Activated CD4-positive, alpha-beta T cell treated with anti-CD3 and anti-CD28 coated beads, Interleukin-2, Interleukin-4, amounts not matched to agents 100 ng/mL and 50 ng/mL, durations not matched to agents 16 hours and 8 hours (primary cell): ENCODE measurements at places on chromosomes 6 and 20.

DNA sequence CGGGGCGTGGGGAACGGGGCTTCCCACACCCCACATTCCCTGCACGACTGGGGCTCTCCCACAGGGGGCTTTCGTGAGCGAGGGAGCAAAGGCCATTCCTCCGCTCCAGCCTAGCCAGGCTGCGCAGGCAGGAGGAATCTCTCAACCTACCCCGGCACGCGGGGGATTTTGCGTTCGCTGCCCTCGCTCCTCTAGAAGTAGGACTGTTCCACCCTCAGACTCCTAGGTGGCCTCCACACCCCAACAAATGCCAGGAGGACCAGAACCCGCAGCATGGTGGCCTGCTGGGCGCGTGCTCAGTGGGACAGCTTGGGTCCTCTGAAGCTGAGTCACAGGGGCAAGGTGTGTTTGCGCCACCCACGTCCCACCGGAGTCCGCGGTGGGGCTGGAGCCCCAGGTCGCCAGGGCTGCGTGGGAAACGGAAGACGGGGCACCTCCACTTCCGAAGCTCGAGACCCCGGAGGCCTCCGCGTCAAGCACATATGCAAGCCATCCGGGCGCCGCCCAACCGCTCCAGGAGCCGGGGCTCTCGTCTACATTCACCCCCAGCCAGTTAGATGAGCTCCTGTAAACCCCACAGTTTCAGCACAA is 1938.5 kb upstream of the DEFB115 start:
- no peak for DNase-seq

GRCh38 chr6:169984181-169985120 is 233.0 kb downstream of the ERMARD start:
- DNase-seq, result no peak

DNA sequence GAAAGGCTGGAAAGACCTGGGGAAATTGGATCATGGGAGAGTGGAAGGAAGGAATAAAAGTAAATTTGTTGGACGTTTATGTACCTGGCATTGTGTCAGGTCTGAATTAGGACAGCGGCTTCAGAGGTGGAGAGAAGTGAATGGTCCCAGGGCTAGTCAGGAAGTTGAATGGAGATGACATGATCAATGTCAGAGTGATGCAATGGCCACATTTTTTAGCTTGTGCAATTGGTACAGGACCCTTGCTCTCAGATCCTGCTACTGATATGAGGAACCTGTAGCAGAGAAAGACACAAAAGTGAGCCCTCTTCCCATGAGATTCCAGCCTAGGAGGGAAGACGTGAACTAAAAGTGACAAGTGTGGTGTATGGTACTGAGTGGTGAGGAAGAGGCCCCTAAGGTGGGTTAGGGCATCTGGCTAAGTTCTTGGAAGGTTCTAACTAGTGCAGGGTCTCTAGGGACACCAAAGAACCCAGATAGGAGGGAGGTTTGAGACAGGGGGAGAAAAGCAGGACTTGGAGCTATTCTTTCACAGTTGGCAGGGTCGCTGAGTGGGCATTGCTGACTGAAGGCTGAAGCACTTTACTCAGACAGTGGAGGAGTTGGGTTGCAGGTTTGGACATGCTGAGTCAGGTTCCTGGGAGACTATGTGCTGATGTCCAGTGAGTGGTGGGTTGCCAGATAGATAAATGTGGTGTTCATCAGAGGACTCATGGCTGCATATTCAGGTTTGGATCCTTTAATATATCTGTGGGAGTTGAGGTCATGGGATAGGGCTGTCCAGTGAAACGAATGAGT is 266.1 kb upstream of the RNF24 start:
- no peak for DNase-seq

- no peak for DNase-seq
Observed at GRCh38 chr6:2666906-2667575, 83.7 kb downstream of the MYLK4 start.

DNA sequence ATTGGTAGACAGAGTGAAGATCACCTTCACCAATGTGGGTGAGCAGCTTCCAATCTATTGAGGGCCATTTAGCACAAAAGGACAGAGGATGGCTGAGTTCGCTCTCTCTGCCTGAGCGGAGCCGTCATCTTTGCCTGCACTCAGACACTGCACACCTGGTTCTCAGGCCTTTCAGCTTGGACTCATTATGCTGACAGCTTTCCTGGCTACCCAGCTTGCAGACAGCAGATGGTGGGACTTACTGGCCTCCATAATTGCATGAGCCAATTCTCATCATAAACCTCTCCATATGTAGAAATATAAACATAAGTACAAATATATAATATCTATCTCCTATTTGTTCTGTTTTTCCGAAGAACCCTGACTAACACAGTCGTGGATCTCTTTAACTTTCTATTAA is 13.7 kb downstream of the TBXT start:
- DNase-seq, result no peak

DNA sequence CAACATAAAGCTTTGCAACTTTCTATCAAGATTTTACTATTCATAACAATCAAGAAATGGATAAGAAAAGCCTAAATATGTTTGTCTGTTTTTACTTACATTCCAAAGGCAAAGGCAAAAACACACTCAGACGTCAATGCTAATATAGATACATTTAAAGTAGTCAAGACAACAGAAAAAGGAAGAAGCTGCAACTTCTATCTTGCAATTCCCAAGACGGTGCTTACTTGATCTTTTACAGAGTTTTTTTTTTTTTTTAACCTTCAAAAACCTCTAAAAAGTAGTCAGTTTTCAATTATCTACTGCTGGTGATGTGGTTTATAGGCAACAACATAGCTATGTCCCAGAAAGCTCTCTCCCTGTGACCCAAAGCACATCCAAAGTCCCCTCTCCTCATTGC is 58.1 kb downstream of the EPB41L2 start:
- no peak for DNase-seq

DNA sequence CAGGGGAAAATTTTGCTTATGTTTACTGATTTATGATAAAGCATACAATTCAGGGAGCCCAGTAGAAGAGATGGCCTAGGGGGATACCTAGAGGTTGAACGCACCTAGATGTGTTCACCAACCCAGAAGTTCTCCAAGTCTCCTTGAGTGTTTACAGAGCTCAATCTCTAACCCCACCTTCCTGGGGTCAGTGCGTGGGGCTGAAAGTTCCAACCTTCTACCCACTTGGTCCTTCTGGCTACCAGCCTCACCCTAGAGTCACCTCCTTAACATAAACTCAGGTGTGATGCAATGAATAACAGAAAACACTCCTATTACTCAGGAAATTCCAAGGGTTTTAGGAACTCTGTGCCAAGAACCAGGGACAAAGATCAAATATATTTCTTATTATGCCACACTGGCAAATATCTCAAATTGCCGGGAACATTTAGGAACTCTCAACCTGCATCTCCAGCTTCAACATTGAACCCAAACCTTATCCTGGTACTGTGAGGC is 26.4 kb downstream of the AFG1L start:
- DNase-seq, result no peak

DNA sequence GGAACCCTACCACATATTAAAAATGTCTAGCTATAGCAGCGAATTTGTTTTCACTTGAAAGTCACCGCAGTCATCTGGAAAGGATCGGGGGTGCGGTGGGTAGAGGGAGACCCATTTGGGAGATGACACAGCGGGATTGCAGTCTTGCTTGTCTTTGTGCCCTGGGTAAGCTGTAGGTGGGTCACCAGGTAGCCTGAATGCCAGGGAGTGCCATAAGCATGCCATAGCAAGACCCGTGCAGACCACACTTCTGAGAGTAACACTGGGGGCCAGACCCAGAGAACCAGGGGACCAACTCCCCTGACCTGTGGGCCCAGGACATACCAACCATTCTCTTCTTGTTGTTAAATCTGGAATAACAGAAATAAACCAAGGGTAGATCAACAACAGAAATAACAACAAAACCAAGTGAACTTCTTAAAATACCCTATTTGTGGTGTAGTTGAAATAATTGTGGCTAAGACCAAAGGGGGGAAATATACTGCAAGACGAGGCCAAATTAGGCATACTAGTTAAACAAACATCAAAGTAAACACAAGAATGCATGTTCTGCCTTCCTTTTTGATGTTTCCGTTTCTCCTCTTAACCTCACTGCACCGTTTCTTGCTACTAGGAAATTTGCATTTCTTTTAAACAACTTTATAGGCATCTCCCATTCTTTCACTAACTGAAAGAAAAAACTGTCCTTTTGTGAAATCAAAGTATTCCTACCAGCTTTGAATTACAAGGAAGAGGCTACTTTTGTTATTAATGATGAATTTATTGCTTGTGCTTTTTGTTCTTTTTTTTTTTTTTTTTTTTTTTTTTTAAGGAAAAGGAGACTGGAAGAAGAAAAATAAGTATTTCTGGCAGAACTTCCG is 128.2 kb downstream of the SASH1 start:
- no peak for DNase-seq

DNA sequence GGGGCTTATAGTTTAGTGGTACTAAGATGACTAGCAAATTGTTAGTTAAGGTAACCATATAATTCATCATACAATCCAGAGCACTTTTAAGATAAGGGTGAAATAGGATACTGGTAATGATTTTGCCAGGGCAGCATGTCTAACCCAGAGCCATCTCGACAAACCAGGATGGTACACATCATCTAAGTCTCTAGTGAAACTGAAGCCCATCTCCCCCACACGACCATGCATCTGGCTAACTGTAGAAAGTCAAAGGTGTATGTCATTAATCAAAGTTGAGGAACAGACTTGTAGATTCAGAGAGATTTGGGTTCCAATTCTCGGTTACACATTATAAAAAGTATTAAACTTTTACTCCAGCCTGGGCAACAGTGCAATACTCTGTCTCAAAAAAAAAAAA is 78.3 kb downstream of the PRKN start:
- DNase-seq, result no peak

- peak; percentile 97 for DNase-seq
Observed at GRCh38 chr6:41787219-41787917, at the start of gene TOMM6. Gene TOMM6, plus strand, starts transcription at chr6:41787694. Its CDS starts 4 bp downstream, at chr6:41787698.

DNA sequence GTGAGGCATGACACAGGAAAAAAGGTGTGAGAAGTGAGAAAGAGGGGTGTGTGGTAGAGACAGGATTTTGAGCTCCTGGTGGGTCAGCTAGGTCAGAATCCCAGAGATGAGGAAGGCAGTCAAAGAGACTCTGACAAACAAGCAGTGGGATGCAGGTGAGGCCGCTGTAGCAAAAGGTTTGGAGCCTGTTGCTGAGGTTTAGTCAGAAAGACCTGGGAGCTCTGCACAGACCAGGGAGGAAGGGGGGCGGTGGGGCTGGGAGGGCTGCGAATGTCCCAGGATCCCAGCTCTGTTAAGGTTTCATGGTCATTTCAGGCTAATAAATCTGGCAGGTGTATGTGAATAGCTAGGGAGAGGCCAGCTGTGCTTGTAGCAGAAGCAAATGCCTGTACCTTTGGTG is 373.9 kb upstream of the SYNCRIP start:
- DNase-seq, result no peak

DNA sequence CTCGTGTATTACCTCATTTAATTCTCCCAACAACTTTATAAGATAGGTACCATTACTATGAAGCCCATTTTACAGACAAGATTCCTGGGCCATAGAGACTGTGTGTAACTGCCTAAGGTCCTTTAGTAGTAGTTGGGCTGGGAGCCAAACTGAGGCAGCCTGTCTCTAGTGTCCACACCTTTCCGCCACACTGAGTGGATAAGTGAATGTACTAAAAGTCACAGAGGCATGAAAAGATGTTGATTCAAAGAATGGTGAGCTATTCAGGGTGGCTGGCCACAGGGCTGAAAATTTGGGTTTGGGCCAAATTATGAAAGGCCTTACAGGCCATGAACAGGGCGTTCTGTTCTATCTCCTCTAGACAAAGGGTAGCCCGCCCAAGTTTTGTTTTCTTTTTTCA is 11.0 kb downstream of the CD24 start:
- no peak for DNase-seq

GRCh38 chr6:121653624-121654008 is 218.2 kb downstream of the GJA1 start:
- DNase-seq, result no peak

DNA sequence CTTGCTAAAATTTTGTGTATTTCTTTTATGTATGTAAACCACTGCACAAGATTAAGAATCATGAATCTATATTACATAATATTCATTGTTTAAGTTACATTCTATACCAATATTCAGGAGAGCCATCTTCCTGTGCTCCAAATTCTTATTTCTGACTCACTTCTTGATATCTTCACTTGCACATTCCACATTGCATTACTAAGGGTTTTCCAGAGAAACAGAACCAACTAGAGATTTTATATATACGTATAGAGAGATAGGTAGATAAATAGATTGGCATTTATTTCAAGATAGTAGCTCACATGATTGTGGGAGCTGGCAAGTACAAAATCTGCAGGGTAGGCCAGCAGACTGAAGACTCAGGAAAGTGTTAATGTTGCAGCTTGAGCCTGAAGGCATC is 222.2 kb upstream of the PRSS16 start:
- DNase-seq, result no peak

GRCh38 chr6:46039646-46040045 is 24.0 kb upstream of the CLIC5 start:
- no peak for DNase-seq

GRCh38 chr6:514396-514978 is 122.9 kb downstream of the IRF4 start:
- no peak for DNase-seq

- DNase-seq, result no peak
Observed at GRCh38 chr20:22312744-22313346, 271.5 kb downstream of the FOXA2 start.

GRCh38 chr6:68649669-68650068 is 14.6 kb downstream of the ADGRB3 start:
- no peak for DNase-seq

DNA sequence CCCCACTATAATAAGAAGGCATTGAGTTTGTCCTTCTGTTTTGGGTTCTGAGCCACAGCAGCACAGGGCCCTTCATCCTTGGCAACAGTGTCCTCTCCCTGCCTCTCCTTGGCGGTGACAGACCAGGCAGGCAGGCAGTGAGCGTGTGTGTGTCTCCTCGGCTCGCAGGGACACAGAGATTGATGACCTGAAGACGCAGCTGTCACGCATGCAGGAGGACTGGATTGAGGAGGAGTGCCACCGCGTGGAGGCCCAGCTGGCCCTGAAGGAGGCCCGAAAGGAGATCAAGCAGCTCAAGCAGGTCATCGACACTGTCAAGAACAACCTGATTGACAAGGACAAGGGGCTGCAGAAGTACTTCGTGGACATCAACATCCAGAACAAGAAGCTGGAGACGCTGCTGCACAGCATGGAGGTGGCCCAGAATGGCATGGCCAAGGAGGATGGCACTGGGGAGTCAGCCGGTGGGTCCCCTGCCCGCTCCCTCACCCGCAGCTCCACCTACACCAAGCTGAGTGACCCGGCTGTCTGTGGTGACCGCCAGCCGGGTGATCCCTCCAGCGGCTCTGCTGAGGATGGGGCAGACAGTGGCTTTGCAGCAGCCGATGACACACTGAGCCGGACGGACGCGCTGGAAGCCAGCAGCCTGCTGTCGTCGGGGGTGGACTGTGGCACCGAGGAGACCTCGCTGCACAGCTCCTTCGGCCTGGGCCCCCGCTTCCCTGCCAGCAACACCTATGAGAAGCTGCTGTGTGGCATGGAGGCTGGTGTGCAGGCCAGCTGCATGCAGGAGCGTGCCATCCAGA is 24.0 kb downstream of the SDCBP2 start:
- no peak for DNase-seq

GRCh38 chr20:56722042-56722441 is 92.9 kb downstream of the TFAP2C start:
- no peak for DNase-seq

GRCh38 chr20:50037123-50037522 is 54.3 kb downstream of the SNAI1 start:
- DNase-seq, result no peak
